ENCODE measurements at places on chromosomes 1 and 21.

- DNase-seq, result no peak
Measured at GRCh38 chr1:223235091-223235490, 92.0 kb upstream of the TLR5 start.

DNA sequence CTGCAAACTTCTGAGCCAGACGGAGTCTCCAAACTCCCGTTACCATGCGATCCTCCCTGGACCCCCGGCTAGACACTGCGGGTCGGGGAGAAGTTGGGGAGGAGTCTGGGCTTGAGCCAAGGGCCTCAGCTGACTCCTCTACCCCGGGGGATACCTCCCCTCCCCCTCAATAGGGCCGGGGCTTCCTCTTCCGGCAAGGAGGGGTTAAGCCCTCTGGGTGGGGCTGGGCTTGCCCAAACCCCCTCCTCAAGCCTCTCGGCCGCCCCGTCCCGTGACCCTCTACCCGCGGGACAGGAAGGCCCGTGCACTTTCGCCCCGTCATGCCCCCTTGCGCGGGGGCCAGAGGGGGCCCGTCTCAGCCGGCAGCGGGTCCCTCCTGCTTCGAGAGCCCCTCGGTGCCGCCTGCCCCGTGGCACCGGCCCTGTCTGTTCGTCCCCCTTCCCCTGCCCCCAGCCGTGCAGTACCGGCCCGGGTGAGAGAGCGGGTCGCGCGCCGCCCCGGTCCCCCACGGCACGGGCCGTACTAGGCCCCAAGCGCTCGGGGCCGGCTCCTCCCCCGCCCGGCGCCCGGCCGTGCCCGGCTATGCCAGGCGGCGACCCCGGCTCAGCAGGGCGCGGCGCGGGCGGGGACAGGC lies 652 bp downstream of the ARL8A start:
- no peak for DNase-seq

- no peak for DNase-seq
Measured at GRCh38 chr1:174157157-174157806, 2.0 kb upstream of the RABGAP1L start.

GRCh38 chr1:44894591-44894990 lies 51.5 kb upstream of the PTCH2 start:
- DNase-seq, result no peak

GRCh38 chr21:32189688-32190483 lies 89.0 kb downstream of the MIS18A start:
- DNase-seq, result no peak

- no peak for DNase-seq
Measured at GRCh38 chr1:45979778-45980176, 152.7 kb downstream of the PIK3R3 start.

DNA sequence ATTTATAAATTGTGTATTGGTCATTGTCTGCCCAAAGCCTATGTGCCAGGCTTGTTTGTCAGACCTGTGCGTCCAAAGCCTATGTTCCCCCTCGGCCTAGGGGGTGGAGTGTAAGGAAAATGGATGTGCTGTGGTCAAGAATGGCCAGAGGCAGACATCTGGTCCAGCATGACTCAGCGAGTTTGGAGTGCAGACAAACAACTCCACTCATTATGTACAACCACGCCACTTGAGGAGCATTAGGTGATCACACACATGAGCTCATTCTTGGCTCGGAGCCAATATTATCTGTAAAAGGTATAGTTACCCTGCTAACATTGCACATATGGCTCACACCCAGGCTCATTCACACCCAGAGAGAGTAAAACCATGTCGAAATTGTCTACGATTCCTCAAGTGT lies 1047.6 kb upstream of the ADGRL4 start:
- DNase-seq, result no peak

DNA sequence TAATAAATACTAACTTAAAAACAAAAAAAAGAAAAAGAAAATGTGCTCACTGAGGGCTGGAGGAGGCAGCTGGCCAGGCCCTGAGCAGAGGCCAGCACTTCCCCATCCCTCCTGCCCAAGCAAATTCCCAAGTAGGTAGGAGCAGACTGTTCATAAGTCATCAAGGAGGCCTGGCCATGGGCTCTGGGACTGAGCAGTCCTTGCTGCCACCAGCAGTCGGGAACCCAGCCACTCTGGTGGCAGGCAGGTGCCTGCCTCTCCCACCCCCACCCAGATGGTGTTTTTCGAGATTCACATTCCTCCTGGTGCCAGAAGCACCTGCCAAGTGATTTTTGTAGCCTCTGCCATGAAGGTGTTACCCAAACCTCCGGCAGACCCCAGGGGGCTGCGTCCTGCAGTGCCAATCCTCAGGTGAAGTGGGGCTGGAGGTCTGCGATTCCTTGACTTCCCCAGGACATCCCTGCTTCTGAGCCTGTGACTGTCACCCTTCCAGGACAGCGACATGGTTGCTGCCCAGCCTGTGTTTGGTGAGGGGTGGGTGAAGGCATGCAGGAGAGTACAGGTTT lies 204.2 kb upstream of the TMEM51 start:
- DNase-seq, result no peak

DNA sequence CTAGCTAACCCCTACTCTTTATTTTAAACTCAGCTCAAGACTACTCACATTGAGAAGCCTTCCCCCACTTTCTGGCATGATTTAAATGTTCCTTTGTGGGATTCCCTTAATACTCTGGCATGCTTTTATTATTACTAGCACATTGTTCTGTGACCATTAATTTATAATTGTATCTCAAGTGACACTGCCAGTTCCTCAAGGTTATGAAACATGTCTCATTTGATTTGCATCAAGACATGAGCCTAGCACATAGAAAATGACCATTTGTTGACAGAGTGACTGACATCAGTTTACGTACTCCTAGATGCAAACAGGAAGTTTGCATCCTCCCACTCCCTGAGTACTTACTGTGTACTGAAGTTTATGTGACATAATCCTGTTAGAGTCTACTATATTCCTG lies 15.2 kb downstream of the RGS4 start:
- DNase-seq, result no peak

DNA sequence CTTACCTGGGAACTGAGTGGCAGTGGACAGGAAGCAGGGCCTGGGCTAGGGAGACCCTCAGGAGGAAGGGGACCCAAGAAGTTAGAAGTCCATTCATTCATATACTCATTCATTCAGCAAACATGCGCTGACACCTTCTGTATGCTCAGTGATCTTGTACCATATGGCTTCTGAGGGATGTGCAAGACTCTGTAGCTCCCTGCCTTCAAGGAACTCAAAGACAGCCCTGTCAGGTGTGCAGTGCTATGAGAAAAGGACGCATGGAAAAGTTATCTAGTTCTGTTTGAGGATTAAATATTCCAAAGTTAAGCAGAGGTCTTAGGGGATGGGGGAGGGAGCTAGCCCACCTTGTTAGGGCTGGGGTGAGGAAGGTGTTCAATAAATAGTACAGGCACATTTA lies 12.5 kb downstream of the DMAP1 start:
- DNase-seq, result no peak

DNA sequence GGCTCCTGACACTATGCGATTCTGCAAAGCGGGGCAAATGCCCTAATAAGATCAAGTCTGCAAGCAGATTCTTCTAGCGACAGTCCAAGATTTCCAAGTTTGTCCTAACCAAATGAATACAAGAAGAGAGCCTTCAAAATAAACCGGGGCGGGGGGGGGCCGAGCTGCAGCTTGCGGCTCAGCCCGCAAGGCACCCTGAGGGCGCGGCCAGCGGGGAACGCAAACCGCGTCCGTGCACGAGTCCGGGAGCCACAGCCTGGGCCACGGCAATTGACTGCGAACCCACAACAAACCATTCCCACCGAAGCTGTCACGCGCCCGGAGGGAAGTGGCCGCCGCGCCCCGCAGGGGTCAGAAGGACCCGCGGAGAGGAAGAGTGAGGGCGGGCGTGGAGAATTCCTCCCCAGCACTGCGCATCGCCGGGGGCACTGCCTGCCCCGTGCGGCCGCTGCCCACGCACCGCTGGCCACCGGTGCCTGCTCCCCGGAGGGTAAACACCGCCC lies 687 bp downstream of the TGFBR3 start:
- DNase-seq, result no peak

- no peak for DNase-seq
Measured at GRCh38 chr1:9652379-9653209, 1.1 kb downstream of the PIK3CD start.

GRCh38 chr21:33686386-33686785 lies 44.1 kb downstream of the ITSN1 start:
- no peak for DNase-seq

DNA sequence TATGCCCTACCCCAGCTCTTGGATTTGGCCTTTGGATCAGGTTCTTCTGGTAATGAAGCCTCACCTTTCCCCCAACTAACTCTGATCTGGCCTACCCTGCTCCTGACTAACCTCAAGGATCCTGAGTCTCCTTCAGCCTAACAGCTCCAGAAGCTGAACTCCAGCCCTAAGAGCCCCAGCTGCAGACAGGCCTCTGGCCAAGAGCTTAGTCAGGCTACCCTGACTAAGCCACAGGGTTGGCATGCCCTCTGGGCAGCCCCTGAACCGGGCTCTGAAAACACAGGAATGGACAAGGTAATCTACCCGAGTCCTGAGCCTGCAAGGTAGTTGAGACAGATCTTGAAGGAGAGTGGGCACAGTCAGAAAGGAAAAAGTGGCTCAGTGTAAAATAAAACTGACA lies 29.4 kb downstream of the COA7 start:
- no peak for DNase-seq

- no peak for DNase-seq
Measured at GRCh38 chr1:65193129-65193695, 45.2 kb downstream of the AK4 start.

DNA sequence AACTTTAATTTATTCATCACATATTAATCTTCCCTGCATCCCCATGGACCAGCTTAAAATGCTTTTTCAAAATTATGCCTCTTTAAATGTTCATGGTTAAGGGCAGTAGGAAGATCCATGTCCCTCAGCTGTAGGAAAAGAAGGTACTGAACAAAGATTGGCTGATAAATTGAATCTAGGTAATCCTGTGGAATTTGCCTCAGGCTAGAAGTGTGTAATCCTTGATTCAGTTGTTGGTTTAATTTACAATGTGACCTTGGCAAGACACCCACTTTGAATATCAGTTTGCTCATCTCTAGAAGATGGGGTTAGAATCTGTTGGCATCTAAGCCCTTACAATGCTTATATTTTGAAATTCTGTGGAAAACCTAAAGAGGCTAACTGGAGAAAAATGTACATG lies 6.1 kb downstream of the TTC4 start:
- DNase-seq, result no peak

- DNase-seq, result no peak
Measured at GRCh38 chr1:30343562-30343961, 379.8 kb downstream of the MATN1 start.

GRCh38 chr1:231603598-231604275 lies 22.9 kb upstream of the DISC1 start:
- DNase-seq, result peak; percentile 67

DNA sequence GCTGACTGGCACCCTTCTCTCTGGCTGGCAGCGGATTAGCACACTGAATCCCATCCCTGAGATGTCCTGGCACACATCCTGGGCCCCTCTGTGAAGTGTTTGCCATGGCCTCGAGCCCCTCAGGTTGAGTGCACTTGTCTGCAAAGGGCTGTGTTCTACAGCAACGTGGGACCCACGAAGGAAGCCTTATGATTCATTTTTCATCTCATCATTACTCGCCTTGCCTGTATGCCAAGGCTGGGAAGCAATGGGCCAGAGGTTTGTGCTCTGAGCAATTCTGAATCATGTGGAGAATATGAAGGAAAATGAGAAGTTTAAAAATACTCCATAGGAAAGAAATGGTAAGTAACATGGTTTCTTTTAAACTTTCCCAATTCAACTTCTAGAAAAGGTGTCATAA lies 124.8 kb upstream of the LMO4 start:
- no peak for DNase-seq

DNA sequence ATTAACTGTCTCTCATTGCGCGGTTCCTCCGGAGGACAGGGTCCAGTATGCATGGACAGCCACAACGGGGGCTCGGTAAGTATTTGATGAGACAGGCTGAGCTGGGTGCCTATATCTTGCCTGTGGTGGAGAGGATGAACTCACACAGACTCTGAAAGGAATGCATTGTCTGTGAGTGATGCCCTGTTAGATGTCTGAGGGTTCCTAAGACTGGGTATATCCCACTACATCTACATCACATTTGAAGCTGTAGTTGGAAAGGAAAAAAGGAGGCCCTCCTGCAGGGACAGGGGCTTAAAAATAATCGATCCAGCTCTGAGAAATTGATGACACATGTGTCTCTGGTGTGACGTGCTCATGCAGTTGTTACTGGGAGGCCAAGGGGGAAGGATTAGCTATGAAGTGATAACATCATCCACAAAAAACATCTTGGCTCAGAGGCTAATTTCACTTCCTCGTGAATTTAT lies 1.9 kb downstream of the ADARB1 start:
- no peak for DNase-seq

DNA sequence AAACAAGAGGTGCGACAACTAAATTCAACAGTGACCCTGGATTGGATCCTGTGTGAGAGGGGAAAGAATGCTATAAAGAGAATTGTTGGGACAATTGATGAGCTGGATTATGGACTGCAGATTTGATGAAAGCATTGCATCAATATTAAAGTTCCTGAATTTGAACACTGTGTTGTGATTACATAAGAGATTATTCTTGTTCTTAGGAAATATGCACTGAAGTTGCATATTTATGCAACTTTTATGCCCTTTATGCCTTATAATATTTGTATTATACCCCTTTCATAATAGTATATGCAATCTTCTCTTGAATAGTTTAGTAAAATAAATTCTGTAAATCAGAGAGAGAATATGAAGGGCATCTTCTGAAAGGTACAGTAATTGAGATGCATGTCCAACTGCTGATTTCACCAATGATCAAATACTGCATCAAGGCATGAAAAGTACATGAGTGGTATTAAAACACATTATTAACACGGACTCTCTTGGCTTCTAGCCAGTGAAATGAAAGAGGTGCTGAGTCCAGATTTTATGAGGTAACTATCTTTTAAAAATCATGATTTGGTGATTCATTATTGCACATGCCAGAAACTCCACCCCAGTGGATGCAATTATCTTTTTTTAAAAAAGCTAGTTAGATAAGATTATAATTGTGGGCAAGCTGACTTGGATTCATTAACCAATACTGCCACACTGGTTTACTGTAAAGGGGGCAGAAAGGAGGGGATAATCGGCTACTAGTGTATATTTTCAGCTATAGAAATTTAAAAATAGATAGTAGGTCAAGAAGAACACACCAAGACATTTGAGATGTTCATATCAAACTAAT lies 19.9 kb upstream of the LPAR3 start:
- no peak for DNase-seq

- DNase-seq, result no peak
Measured at GRCh38 chr1:16882986-16883385, 12.8 kb upstream of the RNU1-2 start.
